ENCODE measurements at places on chromosomes 6 and 20.
A peak's percentile ranks its signal among the peaks of the same experiment; 100 is the strongest.

- DNase-seq, result no peak
Observed at GRCh38 chr6:47111685-47112084, 69.6 kb upstream of the ADGRF1 start.

DNA sequence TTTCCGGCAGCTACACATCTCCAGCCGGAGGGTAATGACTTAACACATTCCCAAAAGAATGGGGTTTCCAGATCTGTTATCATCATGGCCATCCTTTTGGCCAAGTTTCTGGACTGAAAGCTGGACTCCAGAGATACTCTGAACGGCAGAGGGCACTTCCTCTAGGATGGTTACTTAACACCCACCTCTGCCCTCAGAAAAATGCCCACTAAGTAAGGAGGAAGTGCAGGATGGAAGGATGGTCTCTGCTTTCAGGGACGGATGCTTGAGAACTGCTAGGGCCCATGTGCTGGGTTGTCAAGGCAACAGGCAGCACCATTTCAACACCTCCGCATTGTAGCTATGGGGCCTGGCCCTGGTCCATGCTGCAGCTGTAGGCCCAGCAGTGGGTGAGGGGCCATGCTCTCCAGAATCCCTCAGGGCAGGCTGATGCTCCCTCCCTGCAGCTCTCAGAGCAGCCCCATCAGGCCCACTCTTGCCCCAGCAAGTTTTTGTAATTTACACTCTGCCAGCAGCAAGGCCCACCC lies 16.5 kb upstream of the TGM3 start:
- DNase-seq, result no peak

- no peak for DNase-seq
Observed at GRCh38 chr6:89290401-89291155, 24.5 kb downstream of the GABRR2 start.

- peak; percentile 48 for DNase-seq
Observed at GRCh38 chr6:87742106-87742505, 40.1 kb upstream of the AKIRIN2 start.

DNA sequence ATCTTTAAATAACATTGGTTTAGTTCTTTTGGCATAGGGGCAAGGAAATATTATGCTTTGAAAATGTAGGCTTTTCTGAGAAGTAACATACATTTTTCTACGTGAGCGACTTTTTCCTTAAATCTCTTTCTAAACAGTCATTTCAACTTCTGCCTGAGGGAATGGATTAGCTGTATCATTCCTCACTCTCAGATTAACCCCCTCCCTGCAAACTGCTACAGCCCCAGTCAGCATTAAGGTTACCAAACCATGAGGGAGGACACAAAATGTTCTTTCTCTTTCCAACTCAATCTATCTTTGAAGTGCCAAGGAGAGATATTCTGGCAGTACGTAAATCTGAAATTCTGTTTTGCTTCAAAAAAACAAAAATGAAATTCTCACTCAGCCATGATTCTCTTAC lies 231.3 kb upstream of the FLRT3 start:
- DNase-seq, result no peak

DNA sequence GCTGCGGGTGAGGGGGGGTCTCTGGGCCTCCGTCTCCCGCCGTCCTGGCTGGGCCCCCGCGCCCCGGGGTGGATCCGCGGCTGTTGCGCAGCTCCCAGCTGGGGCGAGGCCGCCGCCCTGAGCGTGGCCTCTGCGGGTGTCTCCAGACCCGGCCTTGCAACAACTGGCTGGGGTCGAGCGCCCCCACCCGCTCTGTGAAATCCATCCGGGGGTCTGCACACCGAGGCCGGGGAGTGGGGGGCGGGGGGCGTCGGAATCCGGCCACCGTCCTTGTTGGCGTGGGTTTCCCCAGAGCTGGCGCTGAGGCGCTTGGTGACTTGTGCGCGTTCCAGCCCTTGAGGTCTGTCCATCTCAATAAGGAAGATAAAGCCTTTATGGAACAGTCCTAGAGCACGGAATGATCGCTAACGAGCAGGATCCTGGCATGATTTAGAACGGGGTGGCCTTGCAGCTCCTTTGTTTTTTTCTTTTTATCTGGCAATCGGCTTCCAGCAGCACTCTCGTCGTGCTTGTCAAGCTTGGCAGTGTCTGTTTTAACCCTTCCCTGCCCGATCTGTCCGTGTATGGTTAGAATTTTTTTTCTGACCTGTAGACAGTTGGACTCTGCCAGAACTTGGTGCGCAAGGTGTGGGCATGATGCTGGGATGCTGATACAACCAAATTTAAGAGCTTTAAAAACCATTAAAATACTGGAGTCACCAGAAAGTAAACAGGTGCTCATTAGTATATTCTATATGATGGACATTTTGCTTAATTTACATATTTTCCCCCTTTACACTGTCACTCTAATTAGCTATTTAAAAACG lies 675 bp downstream of the DSTN start:
- DNase-seq, result peak; percentile 81

GRCh38 chr6:4377603-4378002 lies 242.2 kb upstream of the ECI2 start:
- DNase-seq, result no peak

DNA sequence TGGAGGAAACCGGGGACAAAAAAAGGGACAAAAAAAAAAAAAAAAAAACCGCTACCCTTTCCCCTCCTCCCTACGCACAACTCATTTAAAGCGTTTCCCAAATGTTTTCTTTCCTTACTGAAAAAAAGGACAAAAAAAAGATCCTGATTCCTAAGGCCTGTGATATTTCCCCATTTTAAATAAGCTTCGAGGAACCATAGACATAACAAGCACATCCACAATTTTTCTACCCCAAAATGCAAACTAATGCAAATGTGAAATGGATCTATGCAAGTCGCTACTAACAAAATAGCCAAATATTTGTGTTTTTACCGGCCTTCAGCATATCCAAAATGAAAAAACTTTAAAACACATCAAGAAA lies 1.4 kb upstream of the ZNF217 start:
- DNase-seq, result peak; percentile 35

DNA sequence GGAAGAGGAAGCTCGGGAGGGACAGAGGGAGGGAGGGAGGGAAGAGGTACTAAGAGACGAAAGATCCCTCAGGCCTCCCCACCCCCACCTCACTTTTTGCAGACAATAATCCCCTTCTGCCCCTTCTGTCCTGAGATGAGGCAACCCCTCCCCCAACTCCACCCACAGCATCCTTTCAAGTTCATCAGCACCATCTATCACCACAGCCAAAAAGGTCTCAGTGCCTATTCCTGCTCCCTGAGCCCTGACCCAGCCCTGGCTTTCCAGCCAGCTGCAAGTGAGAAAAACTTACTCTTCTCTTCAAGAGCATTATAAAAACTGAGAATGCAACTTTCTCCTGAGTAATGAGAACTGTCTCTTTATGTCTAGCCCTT lies 133.2 kb upstream of the LRFN2 start:
- DNase-seq, result no peak

- no peak for DNase-seq
Observed at GRCh38 chr6:32402812-32403211, 4.2 kb downstream of the BTNL2 start.

- no peak for DNase-seq
Observed at GRCh38 chr6:84805145-84805544, 40.7 kb upstream of the TBX18 start.

DNA sequence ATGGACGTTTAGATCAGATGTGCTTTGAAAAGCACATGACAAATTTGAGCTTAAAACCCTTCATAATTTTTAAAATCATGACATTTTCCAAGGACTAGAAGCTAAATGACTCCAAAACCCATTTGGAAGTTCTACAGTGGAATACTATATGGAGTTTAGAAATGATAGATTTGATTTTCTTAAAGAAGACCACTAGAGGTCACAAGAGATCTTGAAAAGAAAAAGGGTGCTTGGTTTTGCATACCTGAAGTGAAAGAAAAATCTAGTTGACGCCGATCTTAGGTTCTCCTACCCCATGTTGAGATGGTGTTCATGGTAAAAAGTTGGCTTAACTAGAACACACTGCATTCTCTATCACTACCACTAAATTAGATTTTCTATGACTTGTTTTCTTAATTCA lies 31.5 kb downstream of the CFAP61 start:
- peak; percentile 45 for DNase-seq

DNA sequence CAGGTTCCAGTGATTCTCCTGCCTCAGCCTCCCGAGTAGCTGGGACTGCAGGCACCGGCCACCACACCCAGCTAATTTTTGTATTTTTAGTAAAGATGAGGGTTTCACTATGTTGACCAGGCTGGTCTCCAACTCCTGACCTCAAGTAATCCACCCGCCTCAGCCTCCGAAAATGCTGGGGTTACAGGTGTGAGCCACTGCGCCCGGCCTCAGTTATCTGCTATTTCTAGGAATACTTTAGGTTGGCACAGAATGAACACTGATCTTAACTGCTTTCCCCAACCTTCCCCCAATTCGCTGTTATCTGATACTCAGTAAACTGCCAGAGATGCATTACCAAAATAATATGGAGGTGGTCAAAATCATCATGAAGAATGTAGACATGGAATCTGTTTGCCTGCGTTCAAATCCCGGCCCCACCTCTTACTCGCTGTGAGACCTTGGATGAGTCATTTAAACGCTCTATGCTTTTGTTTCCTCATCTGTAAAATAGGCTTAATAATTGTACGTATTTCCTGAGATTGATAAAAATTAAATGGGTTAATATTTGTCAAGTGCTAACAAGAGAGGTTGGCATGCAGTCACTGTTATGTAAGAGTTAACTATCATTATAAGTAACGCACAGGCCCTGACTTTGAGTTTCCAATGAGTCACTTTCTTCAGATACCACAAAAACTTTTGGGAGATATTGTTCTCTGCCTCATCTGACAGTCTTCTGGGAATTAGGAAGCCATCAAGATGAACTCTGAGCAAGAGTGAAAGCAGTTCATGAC lies 44.5 kb upstream of the NCOA3 start:
- peak; percentile 62 for DNase-seq

DNA sequence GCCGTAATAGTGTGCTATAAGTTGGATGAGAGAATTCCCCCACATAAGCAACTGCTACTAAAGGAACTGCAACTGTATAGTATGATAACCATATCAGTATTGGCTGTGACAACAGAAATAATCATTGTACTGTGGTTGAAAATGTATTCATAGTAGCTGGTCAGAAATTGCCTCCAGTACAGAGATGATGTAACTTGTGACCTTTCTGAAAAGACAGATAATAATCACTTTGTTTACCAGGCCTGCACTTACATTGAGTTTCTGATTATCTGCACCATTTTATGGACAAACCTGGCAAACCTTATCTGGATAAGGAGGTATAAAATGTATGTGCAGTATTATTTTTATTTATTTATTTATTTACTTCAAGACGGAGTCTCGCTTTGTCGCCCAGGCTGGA lies 19.0 kb downstream of the CFAP206 start:
- no peak for DNase-seq

GRCh38 chr20:44703183-44703925 lies 11.8 kb upstream of the CCN5 start:
- DNase-seq, result no peak

- DNase-seq, result no peak
Observed at GRCh38 chr20:12605751-12606150, 403.0 kb upstream of the SPTLC3 start.

- no peak for DNase-seq
Observed at GRCh38 chr6:74646461-74646860, 559.4 kb downstream of the COL12A1 start.

DNA sequence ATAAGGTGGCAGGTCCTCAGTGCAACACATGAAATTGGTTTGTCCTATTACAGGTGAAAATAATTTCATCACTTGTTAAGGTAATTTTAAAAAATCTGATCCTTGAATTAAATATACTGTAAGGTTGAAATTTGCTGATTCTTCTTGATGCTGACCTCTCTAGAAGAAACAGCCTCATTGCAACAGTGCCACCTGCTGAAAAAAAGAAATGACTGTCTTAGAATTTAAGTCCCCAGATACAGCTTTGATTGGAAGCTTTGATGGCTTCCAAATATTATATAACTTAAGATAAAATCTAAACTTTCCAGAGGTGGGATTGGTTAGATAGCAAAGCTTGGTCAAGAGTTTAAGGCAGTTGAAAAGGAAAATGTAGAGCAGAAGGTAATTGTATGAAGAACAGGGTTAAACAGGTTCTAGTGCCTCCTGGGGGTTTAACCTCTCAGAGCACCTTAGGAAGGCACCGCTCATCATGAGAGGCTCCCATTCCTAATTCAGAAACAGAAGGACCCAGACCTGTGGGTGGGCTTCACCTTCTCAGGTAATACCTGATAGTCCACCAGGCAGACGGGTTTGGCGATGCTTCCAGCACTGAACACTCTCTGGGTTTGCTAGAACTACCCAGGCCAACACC lies 401.0 kb downstream of the PAX1 start:
- DNase-seq, result no peak

- no peak for DNase-seq
Observed at GRCh38 chr20:44646641-44647274, 4.7 kb downstream of the ADA start.

GRCh38 chr6:135411339-135411738 lies 86.2 kb downstream of the AHI1 start:
- peak; percentile 43 for DNase-seq

DNA sequence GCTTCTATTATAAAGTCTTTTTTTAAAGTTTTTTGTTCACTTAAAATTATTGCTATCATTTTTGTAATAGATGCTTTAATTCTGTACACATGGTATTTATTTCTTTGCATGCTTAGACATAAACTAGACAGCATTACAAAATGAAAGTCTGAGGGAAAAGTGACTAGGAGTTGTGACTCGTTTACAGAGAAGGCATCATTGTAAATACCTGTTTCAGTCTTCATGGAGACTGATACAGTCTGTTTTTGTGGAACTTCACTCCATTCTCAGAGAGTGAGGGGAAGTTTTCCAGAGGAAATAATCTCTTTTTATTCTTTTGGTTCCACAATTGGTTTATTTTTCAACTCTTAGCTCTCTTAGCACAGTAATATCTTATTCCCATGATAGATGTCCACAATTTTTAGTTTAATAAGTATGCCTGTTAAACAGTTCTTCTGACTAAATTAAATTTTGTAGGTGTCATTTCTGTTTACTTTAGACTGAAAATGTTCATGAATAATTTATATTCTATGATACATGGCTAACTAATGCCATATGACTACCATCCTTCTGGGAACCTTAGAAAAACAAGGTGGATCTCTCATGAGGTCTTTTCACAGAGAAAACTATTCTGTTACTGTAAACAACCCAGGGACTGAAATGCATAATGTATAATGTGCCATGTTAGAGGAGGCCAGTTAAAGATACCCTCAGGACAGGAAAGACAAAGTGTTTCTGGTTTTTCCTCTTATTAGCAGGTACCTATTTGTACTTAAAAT lies 69.2 kb downstream of the MYO6 start:
- DNase-seq, result no peak

GRCh38 chr20:44326391-44327159 lies 10.3 kb upstream of the R3HDML start:
- no peak for DNase-seq

- no peak for DNase-seq
Observed at GRCh38 chr6:152946484-152946883, 36.4 kb downstream of the FBXO5 start.

- peak; percentile 48 for DNase-seq
Observed at GRCh38 chr20:1225783-1226654, at the start of gene RAD21L1. TSS of gene RAD21L1 (plus strand) at chr20:1226044. CDS start at chr20:1228454, 2,410 bp downstream.
